Activated CD4-positive, alpha-beta T cell treated with anti-CD3 and anti-CD28 coated beads, Interleukin-2, amount 10 ng/mL, durations not matched to agents 24 days and 14 days (primary cell): ENCODE measurements at places on chromosomes 3 and 15. TPM values are rescaled to one million over a fixed set of nuclear protein-coding genes. Genes with fewer than 3 reads are reported as not detected.
A peak's percentile ranks its signal among the peaks of the same experiment; 100 is the strongest.

Gene IQCF5
- total RNA-seq, result not detected in 2 replicates

Gene GATA2
- not detected in 2 replicates for total RNA-seq

- no peak for DNase-seq
- peaks cover 12% of the 10 kb centered on the region for H3K36me3 ChIP-seq
- H3K27me3 ChIP-seq, result no peaks in the 10 kb centered on the region
- peaks cover 7% of the 10 kb centered on the region for H3K4me1 ChIP-seq
- no peak overlapping the region for H3K27ac ChIP-seq
- H3K4me3 ChIP-seq, result no peak overlapping the region
These were observed 14.8 kb downstream of the SKIL start for GRCh38 chr3:170372190-170372879.

GRCh38 chr3:53939086-53939582 is 47.5 kb upstream of the SELENOK start:
- no peak overlapping the region for H3K4me3 ChIP-seq
- DNase-seq, result no peak
- H3K27ac ChIP-seq, result no peak overlapping the region
- peaks cover 11% of the 10 kb centered on the region for H3K27me3 ChIP-seq

- no peaks in the 10 kb centered on the region for H3K36me3 ChIP-seq
- no peak overlapping the region for H3K4me3 ChIP-seq
- H3K27ac ChIP-seq, result no peak overlapping the region
These were observed 92.0 kb downstream of the FAM43A start for GRCh38 chr3:194777729-194778128.

- H3K27ac ChIP-seq, result peak overlapping the region; percentile 83
- no peak for DNase-seq
- peak overlapping the region; percentile 32 for H3K4me3 ChIP-seq
- peaks cover 63% of the 10 kb centered on the region for H3K4me1 ChIP-seq
- H3K27me3 ChIP-seq, result no peaks in the 10 kb centered on the region
- peaks cover 32% of the 10 kb centered on the region for H3K36me3 ChIP-seq
These were observed 16.4 kb downstream of the CCDC12 start for GRCh38 chr3:46960081-46960701.

- H3K27me3 ChIP-seq, result peaks cover 28% of the 10 kb centered on the region
- H3K27ac ChIP-seq, result no peak overlapping the region
- H3K4me1 ChIP-seq, result no peaks in the 10 kb centered on the region
- H3K4me3 ChIP-seq, result no peak overlapping the region
- DNase-seq, result no peak
- H3K36me3 ChIP-seq, result no peaks in the 10 kb centered on the region
These were observed 144.4 kb downstream of the UACA start for GRCh38 chr15:70618929-70619328.

- peaks cover 44% of the 10 kb centered on the region for H3K27me3 ChIP-seq
- H3K27ac ChIP-seq, result no peak overlapping the region
- peak; percentile 88 for DNase-seq
- H3K4me1 ChIP-seq, result peaks cover 8% of the 10 kb centered on the region
- H3K4me3 ChIP-seq, result no peak overlapping the region
These were observed 3.4 kb upstream of the DZIP1L start for GRCh38 chr3:138118612-138119422.

GRCh38 chr3:101725890-101726275 is 1.5 kb downstream of the CEP97 start:
- peak overlapping the region; percentile 95 for H3K4me3 ChIP-seq
- H3K27me3 ChIP-seq, result no peaks in the 10 kb centered on the region
- H3K4me1 ChIP-seq, result peaks cover 33% of the 10 kb centered on the region
- peaks cover 27% of the 10 kb centered on the region for H3K36me3 ChIP-seq
- H3K27ac ChIP-seq, result peak overlapping the region; percentile 97
